ENCODE measurements at places on chromosomes 2 and 18.

DNA sequence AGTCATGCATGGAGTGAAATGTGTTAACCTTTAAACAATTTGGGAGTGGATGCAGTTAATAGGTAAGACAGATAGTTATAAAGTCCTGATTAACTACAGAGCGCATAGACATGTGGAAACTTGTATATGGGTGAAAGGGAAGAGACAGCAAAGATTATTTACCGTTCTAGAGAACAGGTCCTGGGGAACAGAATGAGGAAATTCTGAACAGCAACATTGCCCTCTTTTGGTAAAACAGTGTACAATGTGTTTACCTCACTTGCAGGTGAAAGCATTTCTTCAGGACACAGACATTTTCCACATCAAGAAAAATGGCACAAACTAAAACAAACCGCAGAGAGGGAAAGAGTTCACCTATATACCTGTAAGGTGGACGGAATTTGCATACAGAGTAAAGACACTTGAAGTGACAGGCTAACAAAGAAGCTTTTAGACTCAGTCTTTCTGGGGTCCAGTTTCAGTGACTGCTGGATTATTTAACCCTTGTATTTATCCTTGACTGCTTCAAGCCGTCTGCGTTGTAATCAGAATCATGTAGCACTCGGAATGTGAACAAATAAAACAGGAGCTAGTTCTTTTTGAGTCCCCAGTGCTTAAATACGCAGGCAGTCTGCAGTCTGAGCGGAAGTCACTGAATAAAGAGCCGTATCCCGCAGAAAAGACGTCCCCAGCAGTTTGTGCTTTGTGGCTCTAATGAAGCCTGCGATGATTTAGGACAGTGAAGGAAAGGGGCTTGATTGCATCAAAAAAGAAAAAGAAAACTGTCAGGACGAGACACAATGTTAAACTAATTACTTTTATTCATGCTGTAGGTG is 364.8 kb upstream of the GALNT5 start:
- no peak for DNase-seq

- peak; percentile 9 for DNase-seq
These were observed 7.8 kb upstream of the OR6B3 start for GRCh38 chr2:240060977-240061591.

- no peak for DNase-seq
These were observed 733 bp upstream of the CXCR2 start for GRCh38 chr2:218125095-218125494.

- DNase-seq: no peak
These were observed 1.6 kb downstream of the ITGAV start for GRCh38 chr2:186591506-186591890.

DNA sequence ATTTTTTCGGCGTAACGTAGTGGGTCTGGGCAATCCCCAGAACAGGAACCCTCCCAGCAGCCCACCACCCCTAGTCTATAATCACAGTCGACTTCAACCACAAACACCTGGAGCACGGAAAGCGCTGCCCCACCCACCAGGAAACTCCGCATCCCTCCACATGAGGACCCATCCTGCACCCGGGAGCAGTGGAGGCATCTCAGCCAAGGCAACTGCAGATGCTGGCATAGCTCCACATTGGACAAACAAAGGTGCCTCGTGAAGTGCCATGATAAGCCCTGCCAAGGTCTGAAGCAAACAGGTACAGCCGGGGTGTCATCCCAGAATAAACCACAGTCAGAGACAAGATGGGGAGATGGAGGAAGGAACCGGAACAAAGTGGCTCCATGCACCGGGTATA is 24.3 kb upstream of the COPS8 start:
- no peak for DNase-seq

- no peak for DNase-seq
These were observed 225.3 kb upstream of the HDAC4 start for GRCh38 chr2:239625971-239626734.

- no peak for DNase-seq
These were observed 22.9 kb upstream of the DARS1 start for GRCh38 chr2:136008205-136008865.

DNA sequence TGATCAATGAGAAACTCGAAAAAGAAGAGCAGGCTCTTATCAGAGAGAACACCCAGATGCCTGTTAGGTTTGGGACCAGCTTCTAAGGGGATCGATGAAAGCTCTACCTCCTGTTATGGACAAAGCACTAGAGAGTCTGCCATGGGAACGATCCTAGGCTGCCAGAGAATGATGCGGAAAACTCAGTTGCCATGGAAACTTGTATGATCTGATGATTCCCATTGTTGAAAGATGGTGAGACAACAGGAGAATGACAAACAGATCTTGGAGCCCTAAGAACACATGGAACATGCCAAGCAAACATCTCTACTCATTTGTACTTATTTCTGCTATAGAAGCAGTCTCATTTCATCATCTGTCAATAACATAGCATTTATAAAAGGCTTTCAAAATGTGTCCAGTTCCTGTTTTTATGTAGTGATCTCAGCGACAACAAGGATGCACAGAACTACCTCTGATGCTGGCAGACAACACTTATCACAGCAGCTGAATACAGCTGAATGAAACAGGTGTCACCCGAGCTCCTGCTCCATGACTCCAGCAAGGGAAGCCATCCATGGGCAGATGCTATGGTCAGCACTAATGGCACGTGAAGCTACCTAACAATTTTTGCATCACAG is 59.6 kb downstream of the NCKAP5 start:
- DNase-seq: no peak

Data from GM19239 (cell line).